Spleen (tissue), 13 donors: ENCODE measurements at places on chromosomes 3 and 15.

DNA sequence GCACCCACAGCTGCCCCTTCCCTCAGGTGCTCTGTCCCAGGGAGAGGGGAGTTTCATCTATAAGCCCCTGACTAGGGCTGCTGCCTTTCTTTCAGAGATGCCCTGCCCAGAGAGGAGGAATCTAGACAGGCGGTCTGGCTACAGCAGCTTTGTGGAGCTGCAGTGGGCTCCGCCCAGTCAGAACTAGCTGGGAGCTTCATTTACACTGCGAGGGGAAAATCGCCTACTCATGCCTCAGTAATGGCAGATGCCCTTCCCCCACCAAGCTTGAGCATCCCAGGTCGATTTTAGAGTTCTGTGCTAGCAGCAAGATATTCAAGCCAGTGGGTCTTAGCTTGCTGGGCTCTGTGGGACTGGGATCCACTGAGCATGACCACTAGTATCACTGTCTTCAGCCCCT lies 181.2 kb upstream of the RARB start:
- H3K27ac ChIP-seq: no peak overlapping the region
- no peak for DNase-seq
- no peaks in the 10 kb centered on the region for H3K4me1 ChIP-seq
- no peak overlapping the region for H3K4me3 ChIP-seq
- H3K36me3 ChIP-seq: no peaks in the 10 kb centered on the region
- no peaks in the 10 kb centered on the region for H3K27me3 ChIP-seq

DNA sequence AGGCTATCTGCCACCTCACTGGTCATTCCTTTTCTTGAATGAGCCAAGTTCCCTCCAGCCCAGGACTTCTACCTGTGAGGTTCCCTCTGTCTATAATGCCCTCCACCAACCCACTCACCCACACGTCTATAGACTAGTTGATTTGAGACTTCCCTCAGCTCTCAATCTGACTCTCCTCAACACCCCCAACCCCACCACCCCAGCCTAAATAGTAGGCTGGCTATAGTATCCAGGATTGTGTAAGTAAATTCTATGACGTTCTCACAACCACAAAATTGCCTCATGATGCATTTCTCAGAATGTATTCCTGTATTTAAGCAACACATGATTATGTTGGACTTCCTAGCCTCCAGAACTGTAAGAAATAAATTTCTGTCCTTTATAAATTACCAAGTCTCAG lies 2.2 kb downstream of the PLSCR1 start:
- no peak for DNase-seq
- H3K4me3 ChIP-seq: peak overlapping the region; percentile 79
- H3K27ac ChIP-seq: peak overlapping the region; percentile 98
- H3K36me3 ChIP-seq: no peaks in the 10 kb centered on the region
- no peaks in the 10 kb centered on the region for H3K27me3 ChIP-seq
- peaks cover 38% of the 10 kb centered on the region for H3K4me1 ChIP-seq

- no peaks in the 10 kb centered on the region for H3K27me3 ChIP-seq
- no peaks in the 10 kb centered on the region for H3K36me3 ChIP-seq
- H3K4me3 ChIP-seq: no peak overlapping the region
- no peaks in the 10 kb centered on the region for H3K4me1 ChIP-seq
- DNase-seq: no peak
- no peak overlapping the region for H3K27ac ChIP-seq
Observed at GRCh38 chr3:191566469-191566868, 105.5 kb downstream of the PYDC2 start.

DNA sequence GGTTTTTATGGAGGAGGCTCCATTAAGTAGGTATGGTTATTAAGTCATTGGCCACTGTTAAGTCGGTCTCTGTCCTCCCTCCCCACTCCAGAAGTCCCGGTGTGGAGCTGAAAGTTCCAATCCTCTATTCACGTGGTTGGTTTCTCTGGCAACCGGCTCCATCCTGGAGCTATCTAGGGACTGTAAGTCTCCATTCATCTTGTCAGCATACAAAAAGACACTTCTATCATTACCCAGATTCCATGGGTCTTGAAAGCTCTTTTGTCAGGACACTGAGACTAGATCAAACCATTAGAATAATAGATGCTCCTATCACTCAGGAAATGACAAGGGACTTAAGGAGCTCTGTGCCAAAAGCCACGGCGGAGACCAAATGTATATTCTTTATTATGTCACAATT lies 110.3 kb downstream of the PIK3CB start:
- no peaks in the 10 kb centered on the region for H3K27me3 ChIP-seq
- H3K4me3 ChIP-seq: no peak overlapping the region
- H3K4me1 ChIP-seq: peaks cover 7% of the 10 kb centered on the region

- no peak overlapping the region for H3K4me3 ChIP-seq
- no peak overlapping the region for H3K27ac ChIP-seq
- no peaks in the 10 kb centered on the region for H3K27me3 ChIP-seq
- no peaks in the 10 kb centered on the region for H3K36me3 ChIP-seq
- H3K4me1 ChIP-seq: no peaks in the 10 kb centered on the region
- DNase-seq: no peak
Observed at GRCh38 chr15:37695719-37696118, 238.7 kb upstream of the TMCO5A start.

DNA sequence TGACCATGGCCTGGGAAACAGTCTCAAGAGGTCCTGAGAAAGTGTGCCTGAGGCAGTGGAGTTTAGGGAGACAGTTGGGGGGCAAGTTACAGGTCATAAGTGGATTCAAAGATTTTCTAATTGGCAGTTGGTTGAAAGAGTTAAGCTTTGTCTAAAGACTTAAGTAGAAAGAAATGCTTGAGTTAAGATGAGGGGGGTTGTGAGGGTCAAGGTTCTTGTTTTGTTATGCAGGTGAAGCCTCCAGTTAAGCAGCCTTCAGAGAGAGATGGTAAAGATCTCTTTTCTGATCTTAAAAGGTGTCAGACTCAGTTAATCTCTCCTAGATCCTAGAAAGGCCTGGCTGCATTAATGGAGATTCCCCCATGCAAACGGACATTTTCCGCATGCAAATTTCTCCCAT lies 356.3 kb upstream of the C2CD4B start:
- H3K4me1 ChIP-seq: no peaks in the 10 kb centered on the region
- H3K27me3 ChIP-seq: peaks cover 10% of the 10 kb centered on the region
- no peak overlapping the region for H3K4me3 ChIP-seq
- H3K27ac ChIP-seq: no peak overlapping the region
- H3K36me3 ChIP-seq: no peaks in the 10 kb centered on the region

GRCh38 chr3:10224794-10225665 lies 23.2 kb upstream of the TATDN2 start:
- H3K4me3 ChIP-seq: no peak overlapping the region
- peaks cover 72% of the 10 kb centered on the region for H3K4me1 ChIP-seq
- H3K27me3 ChIP-seq: no peaks in the 10 kb centered on the region
- DNase-seq: peak; percentile 83

GRCh38 chr15:74155766-74156417 lies 17.6 kb upstream of the ISLR start:
- no peak overlapping the region for H3K4me3 ChIP-seq
- DNase-seq: no peak
- no peaks in the 10 kb centered on the region for H3K27me3 ChIP-seq
- H3K36me3 ChIP-seq: no peaks in the 10 kb centered on the region
- no peak overlapping the region for H3K27ac ChIP-seq

GRCh38 chr3:34863485-34863884 lies 775.8 kb upstream of the ARPP21 start:
- no peaks in the 10 kb centered on the region for H3K4me1 ChIP-seq
- H3K4me3 ChIP-seq: no peak overlapping the region
- H3K27ac ChIP-seq: no peak overlapping the region
- H3K36me3 ChIP-seq: no peaks in the 10 kb centered on the region
- DNase-seq: no peak

- no peak for DNase-seq
- no peak overlapping the region for H3K27ac ChIP-seq
- H3K36me3 ChIP-seq: no peaks in the 10 kb centered on the region
- H3K4me3 ChIP-seq: no peak overlapping the region
- H3K4me1 ChIP-seq: no peaks in the 10 kb centered on the region
Observed at GRCh38 chr15:56856934-56857333, 61.5 kb upstream of the TCF12 start.

DNA sequence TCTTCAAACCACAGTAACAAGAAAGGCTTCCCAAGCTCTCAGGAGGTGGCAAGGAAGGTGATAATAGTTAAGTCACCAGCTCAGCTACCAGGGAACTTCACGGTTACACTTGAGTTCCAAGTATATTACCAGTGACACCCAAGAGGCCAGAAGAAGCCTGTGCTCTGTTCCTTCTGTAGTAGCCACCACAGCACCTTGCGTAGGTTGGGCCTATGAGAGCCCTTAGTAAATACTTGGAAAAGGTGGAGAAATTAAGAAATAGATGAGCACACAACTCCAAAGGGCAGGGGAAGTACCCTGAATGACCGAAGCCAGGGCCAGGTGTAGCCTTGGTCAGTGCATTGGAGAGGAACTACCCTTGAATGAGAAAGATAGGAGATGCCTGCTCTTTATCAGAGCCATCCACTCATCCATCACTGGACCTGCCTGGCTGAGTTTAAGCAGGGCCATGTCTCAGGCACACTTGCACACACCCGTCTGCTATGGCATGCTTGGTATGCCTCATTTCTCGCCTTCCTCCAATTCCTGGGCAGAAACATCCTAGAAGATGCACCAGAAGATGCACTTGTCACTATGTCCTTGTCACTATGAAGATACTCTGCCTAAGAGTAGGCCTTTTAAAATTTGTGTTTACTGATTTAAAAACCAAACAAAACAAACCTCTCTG lies 32.6 kb upstream of the NDUFB4 start:
- H3K27me3 ChIP-seq: no peaks in the 10 kb centered on the region
- no peak overlapping the region for H3K4me3 ChIP-seq
- no peak overlapping the region for H3K27ac ChIP-seq
- H3K36me3 ChIP-seq: no peaks in the 10 kb centered on the region
- DNase-seq: no peak

GRCh38 chr3:52836471-52836845 lies 1.6 kb upstream of the MUSTN1 start:
- H3K27me3 ChIP-seq: no peaks in the 10 kb centered on the region
- no peak overlapping the region for H3K4me3 ChIP-seq
- H3K27ac ChIP-seq: no peak overlapping the region
- H3K4me1 ChIP-seq: peaks cover 25% of the 10 kb centered on the region

GRCh38 chr3:18351069-18351628 lies 74.0 kb downstream of the SATB1 start:
- H3K36me3 ChIP-seq: no peaks in the 10 kb centered on the region
- no peaks in the 10 kb centered on the region for H3K27me3 ChIP-seq
- H3K27ac ChIP-seq: no peak overlapping the region
- DNase-seq: no peak
- H3K4me1 ChIP-seq: no peaks in the 10 kb centered on the region

DNA sequence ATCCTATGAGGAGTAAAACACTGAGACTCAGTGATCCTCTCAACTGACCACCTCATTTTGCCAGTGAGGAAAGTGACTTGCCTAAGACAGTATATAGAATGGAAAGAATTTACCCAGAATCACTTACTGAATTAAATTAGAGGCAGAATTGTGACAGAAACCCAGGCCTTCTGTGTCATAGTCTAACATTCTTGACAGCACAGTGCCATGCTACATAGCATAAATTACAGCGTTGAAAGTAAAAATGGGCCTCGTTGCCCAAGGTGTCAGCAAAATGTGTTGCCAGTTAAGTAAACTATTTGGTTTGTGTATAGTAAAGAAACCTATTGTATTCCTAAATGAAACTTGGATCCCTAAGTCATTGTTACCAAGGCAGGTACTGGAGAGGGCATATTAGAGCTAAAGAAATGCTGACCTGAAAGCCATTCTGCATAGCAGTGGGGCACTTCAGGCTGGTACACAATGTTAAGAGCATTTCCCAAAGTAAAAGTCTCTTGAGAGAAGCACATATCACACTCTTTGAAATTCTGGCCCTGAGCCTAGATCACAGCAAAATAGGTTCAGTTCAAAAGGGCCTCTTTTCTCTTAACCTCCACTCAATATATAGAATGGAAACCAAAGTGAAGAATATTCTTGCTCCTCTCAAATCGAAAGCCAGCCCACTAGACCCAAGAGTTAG lies 53.8 kb downstream of the HMG20A start:
- H3K4me1 ChIP-seq: no peaks in the 10 kb centered on the region
- H3K36me3 ChIP-seq: peaks cover 51% of the 10 kb centered on the region
- H3K27me3 ChIP-seq: no peaks in the 10 kb centered on the region
- H3K27ac ChIP-seq: no peak overlapping the region
- DNase-seq: no peak
- H3K4me3 ChIP-seq: no peak overlapping the region

- no peaks in the 10 kb centered on the region for H3K36me3 ChIP-seq
- no peaks in the 10 kb centered on the region for H3K4me1 ChIP-seq
- H3K27me3 ChIP-seq: peaks cover 2% of the 10 kb centered on the region
Observed at GRCh38 chr3:8980756-8981257, 17.5 kb upstream of the RAD18 start.

- no peak for DNase-seq
- H3K27ac ChIP-seq: no peak overlapping the region
- H3K36me3 ChIP-seq: no peaks in the 10 kb centered on the region
- H3K27me3 ChIP-seq: no peaks in the 10 kb centered on the region
- H3K4me1 ChIP-seq: no peaks in the 10 kb centered on the region
Observed at GRCh38 chr3:100761211-100761942, 52.1 kb downstream of the TFG start.

DNA sequence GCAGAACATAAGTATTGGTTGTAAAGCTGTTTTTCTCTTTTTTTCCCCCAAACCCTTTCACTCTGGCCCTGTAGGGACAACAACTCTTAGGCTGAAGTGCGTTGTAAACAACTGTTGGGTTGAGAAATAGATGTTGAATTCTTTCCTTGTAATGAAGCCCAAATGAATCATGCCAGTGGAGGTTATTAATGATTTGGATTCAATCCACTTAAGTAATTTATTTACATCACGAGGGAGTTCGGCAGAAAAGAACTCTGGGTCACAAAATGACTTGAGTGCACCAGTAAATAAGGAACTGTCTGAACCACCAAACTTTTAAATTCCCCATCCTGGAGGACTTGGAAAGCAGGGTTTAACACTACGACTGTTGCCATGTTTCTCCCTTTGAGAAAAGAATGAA lies 218.9 kb downstream of the PDZRN3 start:
- H3K4me3 ChIP-seq: no peak overlapping the region
- DNase-seq: no peak
- H3K4me1 ChIP-seq: no peaks in the 10 kb centered on the region
- H3K27me3 ChIP-seq: no peaks in the 10 kb centered on the region

- H3K36me3 ChIP-seq: no peaks in the 10 kb centered on the region
- DNase-seq: no peak
- H3K27me3 ChIP-seq: no peaks in the 10 kb centered on the region
- H3K4me3 ChIP-seq: no peak overlapping the region
- H3K4me1 ChIP-seq: peaks cover 7% of the 10 kb centered on the region
Observed at GRCh38 chr3:42830437-42831320, 21.4 kb downstream of the ACKR2 start.

- H3K27ac ChIP-seq: no peak overlapping the region
- H3K36me3 ChIP-seq: no peaks in the 10 kb centered on the region
- no peaks in the 10 kb centered on the region for H3K4me1 ChIP-seq
Observed at GRCh38 chr15:83657549-83657948, 3.6 kb downstream of the ADAMTSL3 start.

GRCh38 chr3:125207949-125208568 lies 4.5 kb downstream of the SLC12A8 start:
- peaks cover 11% of the 10 kb centered on the region for H3K27me3 ChIP-seq
- no peak overlapping the region for H3K4me3 ChIP-seq
- H3K36me3 ChIP-seq: no peaks in the 10 kb centered on the region
- DNase-seq: no peak

- no peak overlapping the region for H3K27ac ChIP-seq
- DNase-seq: no peak
- no peaks in the 10 kb centered on the region for H3K36me3 ChIP-seq
- H3K4me3 ChIP-seq: no peak overlapping the region
- H3K4me1 ChIP-seq: peaks cover 12% of the 10 kb centered on the region
Observed at GRCh38 chr15:74712311-74712710, 13.0 kb downstream of the CYP1A1 start.

- no peaks in the 10 kb centered on the region for H3K27me3 ChIP-seq
- H3K4me3 ChIP-seq: no peak overlapping the region
- no peak overlapping the region for H3K27ac ChIP-seq
- no peaks in the 10 kb centered on the region for H3K36me3 ChIP-seq
- H3K4me1 ChIP-seq: no peaks in the 10 kb centered on the region
- peak; percentile 54 for DNase-seq
Observed at GRCh38 chr15:31151301-31152233, 50.0 kb upstream of the TRPM1 start.
